ENCODE measurements at places on chromosomes 12 and 14.

DNA sequence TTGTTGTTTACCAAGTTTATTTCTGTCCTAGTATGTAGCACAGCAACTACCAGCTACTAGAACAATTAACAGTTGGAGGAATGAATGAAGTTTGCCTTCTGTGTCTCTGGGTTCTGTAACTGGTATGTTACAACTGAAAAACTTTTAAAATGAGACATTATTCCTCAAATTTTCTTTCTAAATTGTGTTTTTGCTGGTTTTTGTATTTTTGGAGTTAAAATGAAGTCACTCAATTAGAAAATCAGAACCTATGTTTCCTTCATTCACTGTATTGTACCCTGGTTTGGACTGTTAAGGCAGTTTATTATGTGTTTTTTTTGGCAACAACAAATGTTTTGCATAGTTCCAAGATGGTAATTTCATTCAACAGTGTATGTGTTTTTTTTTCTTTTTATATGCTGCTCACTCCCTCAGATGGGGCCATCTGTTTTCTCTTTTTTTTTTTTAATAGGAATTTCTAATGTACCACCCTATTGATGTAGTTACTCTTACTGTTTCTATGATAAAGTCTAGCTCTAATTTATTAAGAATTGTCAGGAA is 30.2 kb upstream of the EVL start:
- no peak for DNase-seq
- no peaks in the 10 kb centered on the region for H3K27me3 ChIP-seq
- peaks cover 44% of the 10 kb centered on the region for H3K4me1 ChIP-seq
- no peaks in the 10 kb centered on the region for H3K36me3 ChIP-seq

- H3K4me1 ChIP-seq, result peaks cover 3% of the 10 kb centered on the region
- no peak overlapping the region for H3K4me3 ChIP-seq
- no peak overlapping the region for H3K27ac ChIP-seq
- no peak for DNase-seq
- no peaks in the 10 kb centered on the region for H3K27me3 ChIP-seq
Observed at GRCh38 chr12:95318071-95318545, 100.5 kb downstream of the VEZT start.

DNA sequence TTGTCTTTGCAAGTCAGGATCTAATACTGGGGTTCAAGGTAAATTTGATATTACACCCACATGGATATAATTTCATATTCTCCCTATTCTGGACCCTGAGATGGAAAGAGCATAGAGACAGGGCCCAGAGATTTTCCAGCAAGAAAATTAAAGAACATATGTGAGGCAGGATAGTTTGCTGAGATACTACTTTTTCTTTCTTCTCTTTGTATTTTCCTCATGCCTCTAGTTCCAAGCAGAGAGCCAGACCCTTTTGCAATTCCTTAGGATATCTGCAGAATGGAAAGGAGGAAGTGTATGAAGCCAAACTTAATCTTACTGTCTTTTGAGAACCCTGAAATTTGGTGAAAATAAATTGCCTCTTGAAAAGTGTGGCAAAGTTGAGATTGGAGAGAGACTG is 34.0 kb upstream of the RNASE3 start:
- H3K4me3 ChIP-seq, result no peak overlapping the region
- no peaks in the 10 kb centered on the region for H3K36me3 ChIP-seq
- no peak for DNase-seq
- no peak overlapping the region for H3K27ac ChIP-seq

GRCh38 chr14:105227346-105227745 is 21.0 kb upstream of the BTBD6 start:
- H3K4me3 ChIP-seq, result no peak overlapping the region
- no peak for DNase-seq

GRCh38 chr12:54412786-54413185 is 6.3 kb downstream of the ITGA5 start:
- no peaks in the 10 kb centered on the region for H3K36me3 ChIP-seq
- peak overlapping the region; percentile 98 for H3K27ac ChIP-seq
- H3K4me3 ChIP-seq, result peak overlapping the region; percentile 15
- H3K4me1 ChIP-seq, result peaks cover 97% of the 10 kb centered on the region
- no peak for DNase-seq

DNA sequence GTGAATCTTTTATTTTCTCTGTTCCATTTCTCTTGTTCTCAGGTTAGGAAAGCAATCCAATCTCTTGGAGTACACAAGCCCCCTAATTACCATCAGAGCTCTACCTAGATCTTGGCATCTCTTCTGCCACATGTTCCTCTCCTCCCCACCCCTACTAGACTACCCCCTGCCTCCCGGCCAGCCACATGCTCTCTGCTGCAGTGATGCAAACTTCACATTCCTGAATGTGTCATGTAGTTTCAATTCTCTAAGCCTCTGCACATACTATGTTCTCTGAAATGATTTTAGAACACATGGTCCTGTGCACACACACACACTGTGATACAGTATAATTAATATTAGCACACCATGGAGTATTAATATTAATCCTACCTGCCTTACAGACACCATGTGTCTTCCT is 104.6 kb downstream of the EFCAB11 start:
- no peaks in the 10 kb centered on the region for H3K27me3 ChIP-seq
- DNase-seq, result no peak
- no peak overlapping the region for H3K4me3 ChIP-seq
- no peak overlapping the region for H3K27ac ChIP-seq
- H3K36me3 ChIP-seq, result no peaks in the 10 kb centered on the region
- no peaks in the 10 kb centered on the region for H3K4me1 ChIP-seq

GRCh38 chr12:81991868-81992267 is 232.7 kb upstream of the PPFIA2 start:
- no peak overlapping the region for H3K27ac ChIP-seq
- DNase-seq, result no peak
- H3K27me3 ChIP-seq, result no peaks in the 10 kb centered on the region
- H3K4me3 ChIP-seq, result no peak overlapping the region

All from heart right ventricle (tissue), 16 donors.